ENCODE measurements at places on chromosomes 3 and 15.

DNA sequence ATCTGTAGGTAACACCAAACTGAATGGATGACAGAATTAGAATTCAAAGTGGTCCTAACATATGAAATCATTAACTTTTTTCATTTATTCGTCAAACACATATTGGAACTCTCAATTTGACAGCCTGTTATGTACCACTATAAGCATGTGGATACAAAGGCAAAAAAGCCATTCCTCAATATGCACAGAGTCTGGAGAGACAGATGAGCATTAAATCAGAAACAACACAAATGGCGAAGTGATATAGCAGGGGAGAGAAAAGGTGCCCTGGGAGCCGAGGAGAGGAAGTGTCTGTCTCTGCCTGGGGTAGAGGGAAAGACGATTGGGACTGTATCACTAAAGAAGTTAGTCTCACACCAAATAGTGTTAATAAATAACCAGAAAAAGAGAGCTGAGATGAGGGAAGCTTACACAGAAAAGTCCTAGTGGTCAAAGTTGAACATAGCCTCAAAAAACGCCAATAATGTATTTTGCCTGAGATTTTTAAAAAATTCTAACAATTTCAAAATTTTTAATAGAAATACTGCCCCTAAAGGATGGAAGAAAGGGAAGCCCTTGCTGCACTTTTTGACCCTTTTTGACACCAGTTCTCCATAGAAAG lies 417.5 kb downstream of the TUSC7 start:
- DNase-seq: no peak

DNA sequence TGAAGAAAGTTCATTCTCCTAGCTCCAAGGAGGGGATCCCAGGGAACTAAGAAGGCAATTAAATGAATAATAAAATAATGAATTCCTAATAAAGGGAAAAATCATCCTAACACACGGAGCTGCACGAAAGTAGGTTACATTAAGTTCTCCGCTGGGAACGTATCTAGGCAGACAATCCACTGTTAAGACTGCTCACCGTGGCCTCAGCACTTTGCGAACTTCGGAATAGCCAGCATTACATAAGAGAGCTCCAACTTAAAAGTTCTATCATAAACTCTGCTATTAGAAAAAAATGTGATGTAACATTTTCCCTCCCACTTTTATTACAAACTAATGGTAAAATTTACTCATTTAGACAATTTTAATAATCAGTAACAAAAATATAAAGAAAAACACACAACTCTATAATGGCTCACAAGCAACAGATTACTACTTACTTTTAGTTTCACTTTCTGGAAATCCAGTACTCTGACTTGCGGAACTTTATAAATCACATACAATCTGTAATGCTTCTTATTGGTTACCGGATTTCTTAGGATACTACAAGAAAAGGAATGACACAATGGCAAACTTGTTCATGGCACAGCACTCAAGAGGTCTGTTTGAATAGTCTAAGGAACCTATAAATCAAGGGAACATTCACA lies 8.5 kb downstream of the SNRPA1 start:
- DNase-seq: no peak

GRCh38 chr15:95709959-95710695 lies 620.4 kb upstream of the NR2F2 start:
- DNase-seq: no peak

DNA sequence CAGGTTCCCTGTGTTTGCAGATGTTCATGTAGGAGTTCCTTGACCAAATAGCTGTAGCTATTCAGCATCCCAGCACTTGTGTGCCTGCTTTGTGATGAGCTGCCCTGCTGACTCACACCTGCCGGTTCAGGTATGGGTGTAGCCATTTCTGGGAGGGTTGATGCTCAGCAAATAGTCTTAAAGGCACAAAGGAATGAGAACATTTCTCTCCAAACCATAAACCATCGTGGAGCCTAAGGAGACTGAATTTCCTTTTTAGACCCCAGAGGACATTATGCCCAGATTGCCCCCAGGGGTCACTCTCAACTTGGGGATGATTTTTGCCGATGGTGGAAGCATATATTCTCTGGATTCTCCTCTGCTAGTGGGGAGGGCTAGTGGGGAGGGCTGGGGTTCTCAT lies 80.6 kb downstream of the ADAMTSL3 start:
- no peak for DNase-seq

DNA sequence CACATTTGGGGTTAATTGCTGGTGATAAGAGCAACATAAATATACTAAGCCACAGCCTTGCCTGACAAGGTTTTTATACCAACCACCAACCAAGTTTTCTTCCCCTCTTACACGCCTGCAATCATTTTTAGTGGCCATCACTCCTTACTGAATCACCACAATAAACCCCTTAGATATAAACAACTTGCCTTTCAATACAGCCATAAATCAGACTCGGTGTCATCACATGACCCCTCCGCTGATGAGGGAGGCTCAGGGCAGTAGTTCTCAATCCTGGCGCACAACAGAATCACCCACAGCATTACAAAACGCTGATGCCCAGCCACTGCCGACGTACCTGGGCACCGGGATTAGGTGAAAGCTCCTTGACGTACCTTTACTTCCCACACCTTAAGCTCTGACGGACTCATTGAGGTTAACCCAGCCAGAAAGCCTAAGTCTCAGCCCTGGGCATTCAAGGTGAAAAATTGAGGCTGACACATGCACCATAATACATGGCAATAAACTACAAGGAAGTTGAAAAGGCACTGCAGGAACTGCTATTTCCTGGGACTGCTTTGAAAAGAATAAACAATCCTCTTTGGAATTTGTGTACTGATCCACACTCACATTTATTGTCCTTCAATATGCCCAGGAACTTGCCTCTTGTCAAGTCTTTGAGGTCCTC lies 17.1 kb downstream of the ADCY5 start:
- no peak for DNase-seq

DNA sequence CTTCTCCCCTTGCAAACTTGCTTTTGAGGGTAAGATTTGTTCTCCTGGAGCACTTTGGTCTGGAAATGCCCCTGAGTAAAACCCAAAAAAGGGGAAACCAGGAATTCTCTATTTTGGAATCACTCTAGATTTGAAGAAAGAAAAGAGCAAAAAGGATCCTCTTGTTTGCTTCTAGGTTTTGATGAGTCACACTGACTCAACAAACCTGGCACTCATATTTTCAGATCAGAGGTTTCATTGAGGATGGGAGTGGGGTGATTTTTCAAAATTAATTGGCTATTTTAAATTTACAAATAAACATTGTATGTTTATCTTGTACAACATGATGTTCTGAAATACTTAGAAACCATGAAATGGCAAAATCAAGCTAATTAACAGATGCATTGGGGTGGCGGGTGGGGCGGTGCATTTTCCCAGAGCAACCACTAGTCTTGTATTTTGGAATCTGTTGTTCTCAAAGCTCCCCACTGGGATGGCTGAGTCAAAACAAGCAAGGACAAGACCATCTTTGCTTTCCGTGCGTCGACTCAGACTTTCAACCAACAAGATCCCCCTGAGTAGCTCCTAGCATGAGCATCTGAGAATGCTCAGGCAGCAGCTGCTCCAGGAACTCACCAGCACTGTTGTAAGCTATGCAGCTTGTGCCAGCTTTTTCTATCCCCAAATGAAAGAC lies 451.4 kb downstream of the WDR72 start:
- no peak for DNase-seq

GRCh38 chr3:182182531-182182968 lies 470.8 kb downstream of the SOX2 start:
- no peak for DNase-seq

DNA sequence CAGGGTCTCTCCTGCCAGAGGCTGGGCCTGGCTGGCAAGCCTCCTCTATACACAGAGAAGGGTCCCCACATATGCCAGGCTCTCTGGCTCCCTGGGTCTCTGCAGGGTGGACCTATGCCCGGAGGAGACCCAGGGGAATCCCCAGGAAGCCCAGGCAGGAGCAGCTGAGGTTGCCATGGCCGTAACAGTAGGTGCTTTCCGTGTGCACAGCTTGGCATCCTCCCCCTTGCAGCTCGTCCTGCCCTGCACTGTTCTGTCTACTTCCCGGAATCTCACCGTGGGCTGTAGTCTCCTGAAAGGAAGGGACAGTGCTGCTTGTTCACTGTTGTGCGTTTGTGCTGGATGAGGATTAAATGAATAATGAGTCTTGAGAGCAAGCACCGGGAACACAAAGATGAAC lies 47.8 kb downstream of the DAPK2 start:
- no peak for DNase-seq

- DNase-seq: peak; percentile 72
Measured at GRCh38 chr15:78049691-78050440, 27.6 kb downstream of the TBC1D2B start.

DNA sequence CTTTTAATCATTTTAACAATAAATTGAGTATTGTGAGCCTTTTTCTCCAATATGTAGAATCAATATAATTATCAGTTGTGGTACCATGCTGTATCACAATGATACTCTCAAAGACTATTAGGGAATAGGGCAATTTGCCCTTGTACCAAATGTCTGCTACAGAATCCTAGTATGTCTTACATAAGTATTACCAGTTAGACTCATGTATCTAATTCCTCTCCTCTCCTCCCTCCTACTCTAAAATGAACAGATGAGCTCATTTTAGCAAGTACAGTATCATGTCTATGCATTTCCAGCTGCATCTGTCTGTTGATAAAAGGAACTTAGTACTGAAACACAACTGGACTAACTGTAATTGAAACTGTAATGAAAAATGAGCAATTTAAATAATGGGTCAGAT lies 124.3 kb upstream of the ATP11B start:
- DNase-seq: no peak

- DNase-seq: no peak
Measured at GRCh38 chr3:66762916-66763693, 235.0 kb upstream of the KBTBD8 start.

- DNase-seq: no peak
Measured at GRCh38 chr3:120193554-120193953, 91.5 kb downstream of the GPR156 start.

GRCh38 chr3:69119681-69120080 lies 2.7 kb downstream of the LMOD3 start:
- DNase-seq: no peak

DNA sequence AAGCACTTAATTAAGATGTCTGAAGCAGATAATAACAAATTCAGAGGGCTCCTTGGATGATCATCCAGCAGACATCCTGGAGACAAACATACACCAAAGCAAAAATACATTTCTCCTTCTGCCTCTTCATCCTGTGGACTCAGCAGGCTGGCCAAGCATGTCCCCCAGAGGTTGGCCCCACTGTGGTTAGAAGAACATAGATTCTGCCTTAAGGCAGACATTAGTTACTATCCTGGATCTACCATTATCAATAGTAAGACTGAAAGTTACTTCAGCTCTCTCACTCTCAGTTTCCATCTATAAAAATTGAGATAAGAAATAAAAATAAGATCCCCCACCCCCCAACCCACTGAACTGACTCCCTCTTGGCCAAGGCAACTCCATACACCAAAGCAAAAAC lies 28.6 kb upstream of the TGFBR2 start:
- DNase-seq: no peak

DNA sequence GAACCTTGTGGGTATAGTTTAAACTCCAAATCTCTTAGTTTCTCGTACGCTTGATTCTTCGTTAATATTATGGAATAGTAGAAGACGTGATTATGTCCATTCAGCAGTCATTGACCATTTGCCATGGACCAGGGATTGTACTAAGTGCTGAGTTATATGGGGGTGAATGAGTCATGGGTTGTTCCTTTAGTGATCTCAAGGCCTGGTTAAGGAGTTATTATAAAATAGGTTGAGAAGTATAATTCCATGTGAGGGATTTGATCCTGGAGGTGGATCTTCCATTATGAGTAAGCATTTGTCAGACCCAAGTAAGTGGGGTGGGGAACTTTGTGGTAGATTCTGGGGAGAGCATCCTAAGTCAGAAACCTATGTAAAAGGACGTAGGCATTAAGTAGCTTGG lies 15.4 kb downstream of the NR2C2 start:
- DNase-seq: no peak

- DNase-seq: peak; percentile 42
Measured at GRCh38 chr15:74978503-74978902, 16.9 kb upstream of the SCAMP5 start.

GRCh38 chr3:72317491-72317890 lies 530.8 kb downstream of the SHQ1 start:
- no peak for DNase-seq

DNA sequence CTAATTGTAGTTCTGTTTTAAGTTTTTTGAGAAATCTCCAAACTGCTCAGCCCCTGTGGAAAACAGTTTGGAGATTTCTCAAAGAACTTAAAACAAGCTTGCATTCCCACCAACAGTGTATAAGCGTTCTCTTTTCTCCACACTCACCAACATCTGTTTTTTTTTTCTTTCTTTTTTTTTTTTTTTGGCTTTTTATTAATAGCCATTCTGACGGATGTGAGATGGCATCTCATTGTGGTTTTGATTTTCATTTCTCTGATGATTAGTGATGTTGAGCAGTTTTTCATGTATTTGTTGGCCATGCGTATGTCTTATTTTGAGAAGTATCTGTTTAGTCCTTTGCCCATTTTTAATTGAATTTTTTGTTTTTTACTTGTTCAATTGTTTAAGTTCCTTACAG lies 73.1 kb upstream of the COL8A1 start:
- DNase-seq: no peak

DNA sequence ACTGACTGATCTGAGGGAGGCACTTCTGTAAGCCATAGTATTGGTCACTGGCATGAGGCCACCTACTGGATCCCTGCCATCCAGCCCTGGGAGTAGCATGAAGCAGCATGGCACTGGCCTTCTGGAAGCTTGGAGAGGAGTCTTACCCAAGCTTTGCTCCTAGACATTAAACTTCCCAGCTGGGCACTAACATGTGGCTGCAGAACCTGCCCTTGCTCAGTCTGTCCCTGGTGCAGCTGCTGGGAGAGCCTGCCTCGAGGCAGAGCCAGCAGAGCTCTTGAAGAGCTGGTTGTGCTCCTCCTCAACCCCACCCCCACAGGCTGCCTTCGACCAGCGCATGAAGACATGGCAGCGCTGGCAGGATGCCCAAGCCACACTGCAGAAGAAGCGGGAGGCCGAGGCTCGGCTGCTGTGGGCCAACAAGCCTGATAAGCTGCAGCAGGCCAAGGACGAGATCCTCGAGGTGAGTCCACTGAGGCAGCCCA lies 17.1 kb upstream of the SNX22 start:
- DNase-seq: no peak

GRCh38 chr15:72338617-72339321 lies 18.8 kb upstream of the CELF6 start:
- DNase-seq: no peak

- DNase-seq: no peak
Measured at GRCh38 chr3:152307829-152308474, 39.2 kb downstream of the MBNL1 start.

GRCh38 chr3:116939550-116939949 lies 230.0 kb downstream of the TUSC7 start:
- no peak for DNase-seq

DNA sequence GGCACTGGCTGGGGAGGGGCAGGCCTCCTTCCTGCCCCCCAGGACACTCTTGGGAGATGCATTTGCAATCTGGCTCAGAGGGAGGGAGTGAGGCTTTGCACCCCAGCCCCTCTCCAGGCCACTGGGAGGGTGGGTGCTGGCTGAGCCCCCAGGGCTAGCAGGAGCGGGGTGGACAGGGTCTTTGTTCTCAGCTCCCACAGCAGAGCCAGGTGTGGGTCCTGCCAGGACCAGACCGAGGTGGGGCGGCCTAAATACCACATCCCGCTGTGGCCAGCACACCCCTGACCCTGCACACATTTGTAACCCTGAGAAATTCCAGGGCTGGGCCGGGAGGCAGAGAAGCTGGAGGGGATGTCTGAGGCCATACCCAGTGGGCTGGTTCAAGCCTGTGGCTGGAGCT lies 41.0 kb downstream of the STARD5 start:
- no peak for DNase-seq

- DNase-seq: peak; percentile 73
Measured at GRCh38 chr3:52056521-52056967, at the start of gene DUSP7. DUSP7 (minus strand) TSS chr3:52056571; CDS start chr3:52056366, 205 bp downstream.

Measured in activated CD4-positive, alpha-beta T cell treated with anti-CD3 and anti-CD28 coated beads for 4 hours (primary cell).